ENCODE measurements at places on chromosomes 6 and 20. TPM values are rescaled to one million over a fixed set of nuclear protein-coding genes. Genes with fewer than 3 reads are reported as not detected.
A peak's percentile ranks its signal among the peaks of the same experiment; 100 is the strongest.

- DNase-seq, result no peak
Observed at GRCh38 chr6:55617272-55617671, 38.3 kb upstream of the HMGCLL1 start.

DNA sequence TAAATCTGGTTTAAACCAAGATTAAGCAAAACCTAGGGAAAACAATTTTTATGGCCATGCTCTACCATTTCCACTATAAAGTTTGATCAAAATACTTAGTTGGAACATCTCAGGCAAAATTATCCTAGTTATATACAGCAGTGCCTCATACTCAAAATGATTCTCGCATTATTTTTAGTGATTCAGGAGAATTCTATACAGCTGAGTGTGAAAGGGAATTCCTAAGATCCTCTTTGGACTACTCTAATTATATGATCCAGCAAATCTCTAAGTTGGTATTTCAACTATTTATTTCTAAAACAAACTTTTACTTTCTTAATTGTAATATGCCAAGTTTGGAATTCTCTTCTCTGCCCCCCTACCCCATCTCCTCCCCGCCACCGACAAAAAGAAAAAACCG, 8.6 kb downstream of the DTNBP1 start:
- no peak for DNase-seq

DNA sequence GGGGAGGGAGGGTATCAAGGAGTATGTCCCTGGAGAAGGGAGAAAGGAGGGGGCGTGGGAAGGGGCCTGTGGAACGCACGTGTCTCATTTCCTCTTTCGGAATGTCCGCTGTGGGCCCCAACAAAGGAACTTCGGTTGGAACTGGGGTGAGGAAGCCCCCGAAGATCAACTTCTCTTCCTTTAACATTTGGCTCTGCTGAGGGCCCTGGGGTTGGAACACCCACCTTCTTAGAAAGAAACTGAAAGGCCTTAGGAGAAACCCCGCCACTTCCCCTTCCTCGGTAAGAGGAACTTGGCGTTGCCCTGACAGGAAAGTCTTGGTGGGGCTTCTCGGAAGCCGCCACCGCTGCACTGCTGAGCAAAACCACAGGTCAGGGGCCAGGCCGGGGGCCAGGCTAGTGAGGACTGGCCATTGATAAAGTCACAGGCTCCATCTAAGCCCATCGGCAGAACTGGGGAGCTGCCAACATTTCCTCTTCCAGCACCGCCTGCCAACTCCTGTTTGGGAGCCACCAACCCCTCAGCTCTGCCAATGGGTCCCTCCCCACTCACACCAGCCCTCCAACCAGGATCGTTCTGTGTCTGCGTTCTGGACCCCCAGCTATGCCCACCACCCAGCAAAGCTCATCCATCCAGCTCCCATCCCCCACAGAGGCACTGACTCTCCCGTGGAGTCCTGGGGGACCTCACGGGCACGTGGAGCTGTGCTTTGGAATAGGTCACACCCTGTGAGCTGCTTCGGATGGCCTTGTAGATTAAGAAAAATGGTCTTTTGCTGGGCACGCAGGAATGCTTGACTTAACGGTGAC, 44.8 kb downstream of the FGD2 start:
- DNase-seq, result no peak

DNA sequence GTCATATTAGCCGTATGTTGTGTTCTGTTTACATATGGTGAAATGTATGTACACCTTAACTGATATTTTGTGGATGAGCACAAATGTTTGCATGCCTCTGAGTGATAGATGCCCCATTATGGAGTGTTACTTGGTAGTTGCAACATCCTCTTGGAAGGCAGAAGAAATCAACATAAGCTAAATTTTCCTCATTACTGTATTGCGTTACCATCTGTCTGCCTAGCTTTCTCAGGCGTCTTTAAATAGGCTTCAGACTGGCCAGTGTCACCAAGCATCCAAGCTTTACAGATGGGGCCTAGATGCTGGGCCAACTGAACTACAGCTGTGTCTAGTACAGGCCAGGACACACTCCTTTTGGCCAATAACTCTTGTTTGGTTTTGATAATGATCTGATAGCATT, 250.6 kb downstream of the SAMD5 start:
- DNase-seq, result peak; percentile 39

GRCh38 chr20:8291873-8292272, 159.8 kb downstream of the PLCB1 start:
- no peak for DNase-seq

- DNase-seq, result peak; percentile 94
Observed at GRCh38 chr6:4460586-4461475, 315.4 kb upstream of the CDYL start.

GRCh38 chr6:45420083-45420908, 42.6 kb upstream of the SUPT3H start:
- no peak for DNase-seq

GRCh38 chr6:125169058-125169457, 15.5 kb downstream of the TPD52L1 start:
- DNase-seq, result no peak

GRCh38 chr6:136553166-136553787, 3.1 kb upstream of the MAP7 start:
- DNase-seq, result no peak

DNA sequence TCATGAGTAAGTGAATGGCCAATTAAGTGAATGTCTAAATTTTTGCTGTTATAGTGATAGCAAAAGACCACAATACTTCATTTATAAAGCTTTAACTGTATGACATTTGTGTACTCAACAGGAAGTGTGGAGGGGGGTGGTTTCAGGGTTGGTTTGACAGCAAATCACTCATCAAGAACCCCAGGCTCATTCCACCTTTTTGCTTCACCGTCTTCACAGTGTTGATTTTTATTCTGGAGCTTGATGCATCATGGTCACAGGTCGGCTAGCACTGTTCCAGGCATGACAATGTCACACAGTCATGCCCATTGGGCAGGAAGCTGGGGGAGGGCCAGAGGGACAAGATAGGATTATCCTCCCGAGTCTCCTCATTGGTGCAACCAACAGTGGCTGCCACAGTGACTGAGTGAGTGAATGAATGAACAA, 75.0 kb downstream of the MDGA1 start:
- no peak for DNase-seq

- no peak for DNase-seq
Observed at GRCh38 chr20:44362466-44362940, 7.0 kb downstream of the HNF4A start.

GRCh38 chr6:163248051-163248450, 166.5 kb upstream of the QKI start:
- no peak for DNase-seq

DNA sequence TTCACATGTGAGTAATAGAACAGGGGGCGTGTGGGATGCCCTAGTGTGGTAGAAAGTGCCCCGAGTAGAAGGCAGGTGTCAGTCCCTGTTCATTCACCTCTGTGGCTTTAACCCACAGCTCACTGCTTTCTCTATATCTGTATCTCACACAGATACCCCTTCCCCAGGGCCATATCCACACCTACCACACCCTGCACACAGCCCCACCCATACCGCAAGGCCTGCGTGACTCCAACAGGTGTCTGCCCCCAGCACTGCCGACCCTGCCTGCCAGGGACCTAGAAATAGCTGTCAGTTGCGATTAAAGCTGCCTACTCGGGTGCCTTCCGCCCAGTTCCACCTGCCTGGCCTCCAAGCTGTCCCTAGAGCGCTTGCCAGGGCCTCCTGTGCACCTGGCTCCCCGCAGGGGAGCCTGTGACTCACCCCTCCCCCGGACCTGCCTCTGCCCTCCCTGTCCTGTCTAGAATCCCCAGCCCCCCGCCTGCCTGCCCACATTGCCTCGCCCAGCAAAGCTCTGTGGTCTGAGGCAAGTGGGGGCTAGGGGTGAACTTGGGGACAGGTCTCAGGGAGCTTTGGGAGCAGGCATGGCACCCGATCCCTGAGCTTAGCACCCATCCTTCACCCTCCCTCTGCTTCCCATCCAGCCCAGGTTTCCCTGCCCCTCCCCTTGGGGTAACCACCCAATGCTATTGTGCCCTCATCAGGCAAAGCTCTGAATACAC, 38.3 kb upstream of the ID1 start:
- no peak for DNase-seq

DNA sequence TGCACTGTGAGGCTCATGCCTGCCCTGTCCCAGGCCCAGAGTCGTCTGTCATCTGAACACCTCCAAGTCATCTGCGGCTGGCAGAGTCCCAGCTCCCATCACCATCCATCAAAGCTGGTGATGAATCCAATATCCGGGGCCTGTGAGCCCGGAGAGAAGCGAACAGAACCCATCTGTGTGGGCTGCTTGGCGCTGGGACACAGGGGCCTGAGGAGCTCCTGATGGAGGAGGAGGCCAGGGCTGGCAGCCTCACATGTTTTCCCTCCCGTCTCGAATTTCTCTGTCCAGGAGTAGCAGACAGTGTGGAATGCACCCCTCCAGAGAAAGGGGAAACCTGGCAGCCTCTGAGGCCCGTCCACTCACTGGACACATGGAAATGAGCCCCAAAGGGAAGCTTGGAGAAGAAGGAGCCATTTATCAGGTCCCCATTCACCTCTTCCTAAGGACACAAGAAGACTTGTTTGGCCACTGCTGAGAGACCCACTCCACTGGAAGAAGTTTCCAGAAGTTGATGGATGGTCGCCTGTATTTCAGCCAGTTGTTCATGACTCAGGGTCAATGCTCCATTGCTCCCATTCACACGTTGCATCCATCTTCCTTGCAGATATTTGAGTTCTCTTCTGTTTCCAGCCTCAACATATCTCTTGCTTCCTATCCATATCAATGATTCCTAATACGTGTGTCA, 307.5 kb upstream of the SULF2 start:
- no peak for DNase-seq

DNA sequence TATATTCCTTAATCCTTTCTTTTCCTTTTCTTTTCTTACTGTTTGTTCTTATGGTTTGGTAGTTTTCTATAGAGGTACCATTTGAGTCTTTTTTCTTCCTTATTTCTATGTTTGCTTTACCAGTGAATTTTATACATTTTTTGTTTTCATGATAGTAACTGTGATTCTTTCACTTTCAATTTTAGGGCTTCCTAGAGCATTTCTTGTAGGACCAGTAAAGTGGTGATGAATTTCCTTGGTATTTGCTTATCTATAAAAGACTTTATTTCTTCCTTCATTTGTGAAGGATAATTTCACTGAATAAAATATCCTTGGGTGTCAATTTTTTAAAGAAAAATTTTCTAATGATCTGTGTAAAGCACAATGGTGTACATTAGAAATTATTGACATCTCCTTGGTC, 637.4 kb downstream of the CD109 start:
- no peak for DNase-seq

Gene CTCFL
- polyA plus RNA-seq, result 0.16 TPM

Gene CALHM4
- not detected for polyA plus RNA-seq

Gene TUBB2B
- polyA plus RNA-seq, result 59.4 TPM

Gene HEBP2
- polyA plus RNA-seq, result 42.7 TPM

Gene DEF6
- polyA plus RNA-seq, result 5.9 TPM
